ENCODE measurements at places on chromosomes 1 and 21.

DNA sequence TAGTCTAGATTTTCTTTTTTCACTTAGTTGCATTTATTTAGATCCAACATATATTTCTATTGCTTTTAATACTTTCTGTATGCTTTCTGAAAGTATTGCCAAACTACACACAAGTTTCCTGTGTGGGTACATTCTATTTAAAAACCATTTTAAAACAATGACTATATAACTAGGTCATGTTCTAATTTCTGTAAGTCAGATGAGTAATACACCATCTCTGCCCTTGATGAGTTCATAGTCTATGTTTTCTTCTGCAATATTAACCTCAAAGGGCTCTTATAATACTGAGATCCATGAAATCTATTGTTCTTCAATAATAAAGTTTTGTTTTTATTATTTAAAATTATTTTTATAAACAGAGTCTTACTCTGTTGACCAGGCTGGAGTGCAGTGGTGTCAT lies 68.3 kb downstream of the RNASEL start:
- DNase-seq, result no peak

GRCh38 chr1:205670611-205671430 lies 9.5 kb downstream of the SLC45A3 start:
- DNase-seq, result no peak

- no peak for DNase-seq
Measured at GRCh38 chr1:50522691-50523342, 99.6 kb upstream of the DMRTA2 start.

DNA sequence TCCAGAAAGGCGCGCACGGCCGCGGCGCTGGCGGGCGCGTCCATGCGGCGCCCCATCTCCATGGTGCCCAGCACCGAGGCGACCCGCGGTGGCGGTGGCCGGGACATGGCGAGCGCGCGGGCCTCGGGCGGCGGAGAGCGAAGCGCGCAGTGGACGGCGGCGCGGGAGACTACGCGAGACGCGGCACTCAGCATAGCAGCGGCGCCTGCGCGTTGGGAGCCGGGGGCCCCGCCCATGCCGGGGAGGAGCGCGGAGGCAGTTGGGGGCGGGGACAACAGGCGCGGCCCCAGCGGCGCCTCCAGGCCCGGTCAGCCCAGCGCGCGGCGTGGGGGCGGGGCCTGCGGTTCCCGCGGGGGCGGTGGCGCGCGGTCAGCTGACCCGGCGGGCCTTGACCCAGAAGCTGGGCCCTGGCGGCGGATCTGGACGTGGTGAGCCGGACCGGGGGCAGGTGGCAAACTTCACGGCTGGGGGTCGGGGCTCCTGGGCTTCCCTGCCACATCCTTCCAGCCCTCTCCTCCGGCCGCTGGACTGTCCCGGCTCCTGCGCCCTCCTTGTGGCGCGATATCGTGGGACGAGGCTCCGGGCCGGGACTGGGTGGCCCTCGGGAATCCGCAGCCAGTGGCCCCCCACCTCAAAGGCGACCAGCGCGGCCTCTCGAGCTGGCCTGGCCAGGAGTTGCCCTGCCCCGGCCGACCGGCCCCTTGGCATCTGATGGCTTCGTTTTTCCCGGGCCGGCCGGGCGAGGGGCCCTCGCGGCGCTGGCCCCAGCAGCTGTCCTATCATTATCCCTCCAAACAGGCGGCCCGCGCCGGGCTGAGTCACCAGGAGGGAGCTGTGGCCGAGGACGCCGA lies at the start of the genes AKR7A2 and SLC66A1:
TSS of gene AKR7A2 (minus strand) at position 214 of the 851 bp plus-strand sequence. CDS start at position 194, 20 bp downstream.
TSS of gene SLC66A1 (plus strand) at position 396 of the 851 bp plus-strand sequence. CDS start 5,352 bp downstream, outside the sequence.
- peak; percentile 79 for DNase-seq

DNA sequence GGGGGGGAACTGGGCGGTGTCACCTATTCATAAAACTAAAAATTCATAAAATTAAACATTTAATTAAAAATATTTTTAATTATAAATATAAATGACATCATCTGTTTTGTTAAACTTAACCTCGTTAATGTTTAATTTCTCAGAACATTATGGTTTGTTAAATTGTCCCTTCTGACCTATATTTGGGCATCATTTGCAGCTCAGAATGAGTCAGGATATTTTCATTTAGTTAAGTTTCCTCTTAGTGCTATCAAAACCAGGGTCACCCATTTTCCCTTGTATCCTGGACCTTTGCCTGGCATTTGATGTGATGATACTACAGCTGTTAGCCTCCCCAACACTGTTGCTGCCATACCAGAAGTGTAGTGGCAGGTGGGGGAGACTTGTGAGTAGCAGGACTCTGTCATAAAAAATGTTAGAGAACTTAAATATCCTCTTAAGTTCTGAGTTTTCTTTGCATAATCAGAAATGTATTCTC lies 30.3 kb downstream of the TSNAX start:
- DNase-seq, result no peak

GRCh38 chr1:101291562-101292380 lies 55.0 kb downstream of the S1PR1 start:
- DNase-seq, result no peak

DNA sequence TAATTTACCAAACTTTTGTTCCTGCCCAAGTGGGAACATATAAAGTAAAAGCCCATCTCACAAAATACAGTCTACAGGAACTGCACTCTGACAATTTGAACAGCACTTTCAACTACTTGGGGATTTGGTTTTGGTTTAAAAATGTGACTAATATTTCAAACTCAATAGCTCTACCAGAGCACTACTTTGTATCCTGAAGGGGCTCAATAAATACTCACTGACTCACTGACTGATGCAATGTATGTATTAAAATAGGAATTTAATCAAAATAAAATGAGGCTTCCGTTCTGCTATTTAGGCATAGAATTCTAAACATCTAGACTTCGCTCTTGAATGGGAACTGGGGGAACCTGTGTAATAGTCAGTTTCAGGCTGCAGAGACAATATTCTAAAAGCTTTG lies 21.9 kb downstream of the EFCAB14 start:
- DNase-seq, result no peak

- DNase-seq, result no peak
Measured at GRCh38 chr1:27408151-27408550, 15.7 kb downstream of the GPR3 start.

DNA sequence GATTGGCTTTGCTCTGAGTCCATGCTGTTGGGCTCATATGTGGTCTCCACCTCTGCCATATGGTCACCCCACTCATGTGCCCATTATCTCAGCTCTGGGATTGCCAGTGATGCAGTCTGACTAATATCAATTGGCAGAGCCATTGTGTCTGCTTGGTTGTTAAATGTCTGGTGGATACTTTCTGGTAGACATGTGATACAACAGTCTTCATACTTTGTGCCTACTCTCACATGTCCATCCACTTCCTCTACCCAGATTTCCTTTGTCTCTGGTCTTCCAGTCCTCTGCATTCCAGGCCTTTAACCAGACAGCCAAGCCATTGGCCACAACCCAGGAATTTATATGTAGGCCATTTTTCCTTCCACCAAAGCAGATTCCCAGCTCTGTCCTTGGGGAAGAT lies 30.8 kb upstream of the DIPK1A start:
- DNase-seq, result no peak

DNA sequence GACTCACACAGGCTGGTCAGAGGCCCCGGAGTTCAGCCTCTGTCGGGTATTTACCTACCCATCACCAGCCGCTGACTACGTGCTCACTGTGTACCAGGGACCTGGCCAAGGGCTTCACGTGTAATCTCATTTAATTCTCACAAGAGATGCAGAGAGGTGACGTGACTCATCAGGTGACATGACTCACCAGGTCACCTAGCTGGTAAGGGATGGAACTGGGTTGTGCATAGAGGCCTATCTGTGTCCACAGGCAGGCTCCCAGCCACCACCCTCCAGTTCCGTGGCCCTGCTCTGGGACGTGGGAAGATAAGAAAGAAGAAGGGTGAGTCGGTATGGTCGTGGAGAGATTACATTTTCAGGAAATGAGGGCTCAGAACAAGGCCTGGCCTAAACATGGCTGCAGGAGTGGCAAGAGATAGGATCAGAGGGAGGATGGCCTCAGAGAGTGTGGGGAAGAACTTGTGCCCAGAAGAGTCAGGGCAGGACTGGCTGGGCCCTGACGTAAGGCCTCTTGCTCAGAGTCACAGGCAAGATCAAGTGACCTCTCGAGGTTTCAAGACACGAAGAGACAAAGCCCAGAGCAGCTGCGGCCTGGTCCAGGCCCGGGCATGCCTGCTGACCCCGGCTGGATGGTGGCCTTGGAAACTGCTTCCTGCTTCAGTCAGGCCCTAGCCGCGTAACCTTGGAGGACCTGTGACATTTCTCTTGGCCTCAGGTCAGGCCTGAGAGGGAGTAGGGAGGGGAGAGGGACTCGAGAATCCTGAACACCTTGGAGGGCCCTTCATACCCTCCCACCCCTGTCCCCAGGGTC lies 52.7 kb upstream of the WASF2 start:
- no peak for DNase-seq

All from stimulated activated CD8-positive, alpha-beta memory T cell treated with anti-CD3 and anti-CD28 coated beads, Interleukin-4, amount 100 ng/mL, for 1 hour (primary cell).